ENCODE measurements at places on chromosomes 6 and 20.

- no peak for DNase-seq
Measured at GRCh38 chr20:17210983-17211382, 15.9 kb upstream of the PCSK2 start.

GRCh38 chr6:26312096-26312463 lies 52.9 kb upstream of the BTN3A2 start:
- DNase-seq, result no peak

DNA sequence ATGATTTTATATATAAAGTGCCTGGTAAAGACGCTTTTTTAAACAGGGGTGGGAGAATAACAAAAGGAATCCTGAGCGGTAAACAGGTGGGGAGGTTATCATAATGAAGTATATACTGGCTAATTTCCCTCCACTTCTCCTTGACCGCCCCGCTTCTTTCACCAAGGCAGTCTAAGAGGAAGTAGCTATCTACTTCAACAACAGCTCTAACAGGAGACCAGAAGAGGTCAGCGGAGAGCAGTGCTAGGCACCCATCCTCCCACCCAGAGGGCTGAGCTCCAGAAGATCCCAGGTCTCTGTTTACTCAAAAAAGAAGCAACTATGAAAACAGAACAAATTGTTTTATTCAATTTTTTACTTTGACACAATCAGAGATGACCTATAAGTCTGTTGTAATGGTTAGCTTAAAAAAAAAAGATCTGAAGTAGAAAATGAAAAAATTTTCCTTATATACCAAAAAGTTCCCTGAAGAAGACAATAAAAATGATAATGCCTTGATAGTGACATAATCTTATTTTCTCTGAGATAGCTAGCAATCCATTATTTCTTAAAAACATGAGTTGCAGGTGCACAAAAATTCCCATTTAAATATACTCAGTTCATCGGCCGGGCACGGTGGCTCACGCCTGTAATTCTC lies 141.1 kb downstream of the PDSS2 start:
- DNase-seq, result no peak

DNA sequence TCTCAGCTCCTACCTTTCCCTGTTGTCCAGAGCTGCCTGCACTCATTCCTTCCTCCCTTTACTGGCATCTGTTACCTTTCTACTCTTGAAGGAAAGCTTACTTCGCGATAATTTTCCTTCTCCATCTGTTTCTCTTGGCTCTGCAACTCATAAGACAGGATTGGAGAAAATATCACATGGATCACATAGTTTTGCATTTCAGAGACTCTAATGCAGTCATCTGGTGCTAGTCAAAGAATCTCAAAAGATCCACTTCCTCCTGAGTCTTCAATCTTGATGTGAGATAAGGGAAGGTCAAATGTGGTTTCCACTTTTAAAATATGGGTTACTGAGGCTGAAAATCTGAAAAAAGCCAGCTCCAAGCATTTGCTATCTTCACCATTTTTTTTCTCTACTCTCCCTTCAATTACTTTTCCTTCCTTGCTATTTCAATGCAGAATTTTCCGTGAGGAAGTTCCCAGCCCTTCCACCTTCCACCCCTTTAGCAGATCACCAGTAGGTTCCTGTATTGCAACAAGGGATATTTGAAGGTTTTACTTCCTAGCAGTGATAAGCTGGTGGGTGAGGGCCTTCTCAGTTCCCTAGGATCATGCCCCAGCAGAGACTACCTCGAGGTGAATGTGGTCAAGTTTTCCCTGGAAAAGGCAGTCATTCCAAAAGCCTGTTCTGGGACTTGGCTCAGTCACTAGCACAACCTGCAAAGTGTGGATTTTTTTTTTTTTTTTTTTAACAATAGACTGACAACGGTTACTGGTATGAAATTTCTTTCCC lies 62.8 kb upstream of the LRRC1 start:
- DNase-seq, result no peak

DNA sequence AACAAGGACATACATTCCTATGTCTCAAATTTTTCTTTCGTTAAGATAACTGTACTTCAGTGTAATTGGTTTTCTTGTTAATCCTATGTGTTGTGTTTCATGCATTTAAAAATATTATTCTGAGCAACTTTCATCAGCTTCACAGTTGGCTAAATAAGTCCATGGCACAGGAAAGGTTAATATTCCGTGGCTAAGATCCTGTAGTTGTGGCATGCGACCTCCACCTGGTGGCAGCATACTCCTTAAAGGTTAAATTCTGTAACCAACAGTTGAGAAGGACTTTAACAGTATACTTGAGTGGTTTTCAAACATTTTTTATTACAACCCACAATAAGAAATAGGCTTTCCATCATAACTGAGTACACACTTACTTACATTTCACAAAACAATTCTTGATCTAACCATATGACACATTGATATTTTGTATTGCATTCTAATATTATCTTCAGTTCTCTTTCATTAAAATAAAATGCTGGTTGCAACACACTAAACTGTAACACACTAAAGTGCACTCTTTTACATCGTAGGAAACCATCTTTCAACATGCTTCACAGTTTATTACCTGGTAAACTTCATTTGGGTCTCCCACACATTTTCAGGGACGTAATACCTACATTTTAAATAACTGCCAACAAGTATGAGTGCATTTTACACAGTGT lies 118.3 kb downstream of the SLX4IP start:
- DNase-seq, result no peak

All from stimulated activated CD4-positive, alpha-beta T cell treated with anti-CD3 and anti-CD28 coated beads, Interleukin-1b, Interleukin-23, amount 100 ng/mL, for 24 hours (primary cell).